Activated CD4-positive, alpha-beta T cell treated with anti-CD3 and anti-CD28 coated beads, Interleukin-10, Interleukin-2, amounts not matched to agents 100 ng/mL and 50 ng/mL, durations not matched to agents 16 hours and 8 hours (primary cell): ENCODE measurements at places on chromosomes 5 and 9.

GRCh38 chr5:169763376-169764017 is 126.4 kb downstream of the DOCK2 start:
- no peak for DNase-seq

DNA sequence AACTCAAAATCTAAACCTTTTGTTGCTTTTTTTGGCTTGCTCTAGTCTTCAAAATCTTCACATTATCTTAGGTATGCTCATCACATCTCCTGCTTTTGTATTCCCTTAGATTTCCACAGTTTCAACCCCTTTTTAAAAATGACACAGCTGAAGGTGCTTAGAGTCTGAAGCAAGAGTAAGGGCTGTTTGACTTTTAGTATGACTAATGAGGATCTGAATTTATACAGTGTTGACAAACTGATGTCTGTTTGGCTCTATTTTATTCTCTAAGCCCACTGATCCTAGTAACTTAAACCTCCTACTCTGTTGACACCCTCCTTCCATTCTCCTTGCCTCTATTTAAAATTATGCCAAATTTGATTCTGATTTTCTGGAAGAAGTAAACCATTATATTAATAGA is 200.1 kb downstream of the MCTP1 start:
- no peak for DNase-seq

- DNase-seq: no peak
Observed at GRCh38 chr5:52789851-52790250, 2.1 kb downstream of the ITGA1 start.

- no peak for DNase-seq
Observed at GRCh38 chr9:109098960-109099308, 20.8 kb downstream of the TMEM245 start.

GRCh38 chr5:127419683-127420257 is 97.7 kb upstream of the PRRC1 start:
- no peak for DNase-seq

DNA sequence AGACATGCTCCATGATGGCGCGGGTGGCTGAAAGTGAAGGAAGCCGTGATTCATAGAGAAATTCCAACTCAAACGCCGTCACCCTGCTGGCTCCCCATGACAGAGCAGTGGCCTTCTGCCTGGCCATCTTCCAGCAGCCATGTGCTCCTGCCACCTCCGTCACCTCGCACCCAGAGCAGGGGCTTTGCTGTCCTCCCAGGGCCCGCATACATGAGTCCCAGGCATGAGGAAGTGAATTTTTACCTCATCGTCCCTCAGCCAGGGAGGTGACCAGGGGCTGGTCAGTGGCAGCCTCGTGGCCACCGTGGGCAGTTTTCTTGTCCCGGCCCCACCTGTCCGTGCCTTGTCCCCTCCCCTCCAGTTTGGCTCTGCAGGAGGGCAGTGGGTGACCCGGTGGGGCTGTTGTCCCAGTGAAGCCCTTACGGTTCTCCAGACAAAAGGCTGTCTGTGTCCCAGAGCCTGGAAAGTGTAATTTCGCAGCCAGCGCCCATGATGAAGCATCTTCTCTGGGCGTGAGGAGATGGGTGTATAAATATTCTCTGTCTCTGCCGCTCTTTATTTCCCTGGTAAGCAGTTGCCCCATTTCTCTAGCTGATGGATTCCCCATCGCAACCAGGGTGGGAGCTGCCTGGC is 124.0 kb upstream of the LMX1B start:
- no peak for DNase-seq

- DNase-seq: no peak
Observed at GRCh38 chr5:111680737-111681413, 76.1 kb downstream of the NREP start.

DNA sequence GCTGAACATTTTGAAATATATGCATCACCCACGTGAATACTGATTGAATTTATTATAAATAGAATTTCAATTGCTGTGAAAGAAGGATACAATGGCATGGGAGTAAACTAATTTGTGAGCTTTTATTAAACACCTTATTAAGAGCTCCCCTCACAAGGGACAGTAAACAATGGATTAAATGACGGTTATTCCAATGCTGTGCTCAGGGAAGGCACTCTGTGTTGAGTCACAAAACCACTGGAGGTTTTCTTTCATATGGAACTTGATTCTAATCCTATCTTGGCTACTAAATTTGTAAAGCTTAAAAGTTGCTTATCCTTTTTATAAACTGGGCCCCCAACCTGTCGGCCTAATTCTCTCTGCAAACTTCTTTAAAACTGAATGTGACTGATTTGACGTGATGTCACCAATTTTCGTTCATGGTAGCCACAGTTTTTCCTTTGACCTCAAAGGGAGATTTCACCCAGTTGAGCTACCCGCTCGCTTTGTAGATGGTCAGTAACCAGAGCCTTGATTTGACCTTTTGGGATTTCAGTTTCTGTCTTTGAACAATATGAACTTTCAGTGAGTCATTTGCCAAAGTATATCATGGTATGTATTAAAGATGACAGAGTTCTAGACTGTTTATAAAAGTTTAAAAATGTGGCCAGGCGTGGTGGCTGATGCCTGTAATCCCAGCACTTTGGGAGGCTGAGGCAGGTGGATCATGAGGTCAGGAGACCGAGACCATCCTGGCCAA is 61.3 kb upstream of the PIK3R1 start:
- no peak for DNase-seq
